ENCODE measurements at places on chromosomes 5 and 9. TPM values are rescaled to one million over a fixed set of nuclear protein-coding genes. Genes with fewer than 3 reads are reported as not detected.
A peak's percentile ranks its signal among the peaks of the same experiment; 100 is the strongest.

The FLT4 gene
- 9.7 TPM for polyA plus RNA-seq

The ITGA2 gene
- polyA plus RNA-seq: 12.7 TPM

The ZDHHC11B gene
- polyA plus RNA-seq: 5.4 TPM

The CA9 gene
- not detected for polyA plus RNA-seq

The SLC25A2 gene
- polyA plus RNA-seq: not detected

The SPATA31A3 gene
- not detected for polyA plus RNA-seq

The PRDM9 gene
- polyA plus RNA-seq: not detected

The TAS2R1 gene
- polyA plus RNA-seq: not detected

DNA sequence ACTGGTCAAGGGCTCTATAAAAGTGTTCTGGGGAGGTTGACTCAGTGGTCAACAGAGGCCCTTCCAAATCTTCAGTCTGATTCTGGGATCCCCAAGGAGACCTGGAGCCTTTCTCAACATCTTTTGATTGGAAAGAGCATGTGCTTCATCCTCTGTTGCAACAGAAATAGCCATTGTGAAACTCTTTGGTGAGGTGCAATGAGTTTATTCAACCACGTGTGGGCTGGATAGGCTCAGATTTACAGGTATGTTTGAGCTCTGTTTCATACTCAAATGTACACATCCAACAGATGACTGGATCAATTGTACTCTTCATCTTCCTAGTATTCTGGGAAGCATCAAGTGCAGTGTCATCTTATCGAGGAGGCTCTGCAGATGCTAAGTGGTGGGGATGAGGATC, 60.5 kb downstream of the CTSL start:
- DNase-seq: no peak

GRCh38 chr9:38629511-38629910, 9.1 kb upstream of the ANKRD18A start:
- no peak for DNase-seq

GRCh38 chr9:93194221-93194625, 10.3 kb downstream of the WNK2 start:
- DNase-seq: no peak

DNA sequence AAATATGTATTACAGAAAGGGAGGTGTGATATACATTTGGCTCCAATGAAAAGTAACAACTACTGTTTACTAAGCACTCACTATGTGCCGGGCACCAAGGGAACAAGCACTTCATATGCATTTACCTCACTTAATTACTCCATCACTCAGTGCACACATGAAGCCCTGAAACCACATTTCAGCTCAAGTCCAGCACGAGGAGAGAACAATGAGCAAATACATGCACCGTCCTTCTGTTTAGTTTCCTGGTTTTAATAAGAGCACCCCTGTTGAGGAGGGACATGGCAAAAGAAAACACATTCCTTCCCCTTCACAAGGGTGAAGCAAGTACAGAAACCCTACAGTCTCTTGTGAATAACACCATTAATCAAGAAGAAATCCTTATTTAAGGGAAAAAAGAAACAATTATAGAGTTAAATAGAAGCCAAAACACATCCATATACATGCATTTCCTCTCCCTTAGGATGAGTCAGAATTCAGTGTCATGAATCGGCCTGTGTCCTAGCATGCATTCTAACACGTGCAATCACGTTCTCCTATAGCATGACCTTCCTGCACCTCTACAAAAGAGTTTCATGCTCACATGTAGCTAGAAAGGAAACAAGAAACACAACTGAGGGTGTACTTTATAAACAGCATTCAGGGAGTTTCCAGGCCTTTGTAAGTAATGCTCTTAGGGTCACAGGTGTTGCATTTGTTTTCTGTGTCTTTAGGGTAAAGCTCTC, 411.6 kb downstream of the BNC2 start:
- DNase-seq: peak; percentile 67

DNA sequence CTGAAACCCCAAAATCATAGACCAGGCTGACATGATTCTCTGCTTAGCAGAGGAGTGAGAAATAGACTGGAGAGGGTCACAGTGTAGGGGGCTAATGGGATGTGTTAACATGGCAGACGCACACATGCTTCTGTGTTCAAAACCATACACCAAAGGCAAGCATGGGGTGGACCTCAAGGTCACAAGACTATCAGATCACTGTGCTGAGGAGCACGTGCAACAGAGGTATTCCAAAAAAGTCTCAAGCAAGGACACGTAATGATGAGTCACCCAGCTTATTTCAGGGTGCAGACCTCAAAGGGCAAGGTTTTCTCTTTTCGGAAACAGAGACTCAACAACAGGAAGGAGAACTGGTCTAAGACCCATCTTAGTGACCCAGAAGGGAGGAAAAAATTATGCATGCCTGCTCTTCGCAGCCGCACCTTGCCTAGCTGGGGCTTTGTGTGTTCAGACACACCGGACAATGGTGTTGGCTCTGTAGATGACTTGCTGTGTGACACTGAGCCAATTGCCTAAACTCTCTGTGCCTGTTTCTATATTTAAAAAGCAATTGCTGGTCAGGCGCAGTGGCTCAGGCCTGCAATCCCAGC, 20.3 kb downstream of the WHRN start:
- DNase-seq: no peak

- no peak for DNase-seq
Measured at GRCh38 chr9:93633492-93634221, 57.3 kb downstream of the PHF2 start.

GRCh38 chr5:167512111-167512510, 779.3 kb upstream of the WWC1 start:
- no peak for DNase-seq

DNA sequence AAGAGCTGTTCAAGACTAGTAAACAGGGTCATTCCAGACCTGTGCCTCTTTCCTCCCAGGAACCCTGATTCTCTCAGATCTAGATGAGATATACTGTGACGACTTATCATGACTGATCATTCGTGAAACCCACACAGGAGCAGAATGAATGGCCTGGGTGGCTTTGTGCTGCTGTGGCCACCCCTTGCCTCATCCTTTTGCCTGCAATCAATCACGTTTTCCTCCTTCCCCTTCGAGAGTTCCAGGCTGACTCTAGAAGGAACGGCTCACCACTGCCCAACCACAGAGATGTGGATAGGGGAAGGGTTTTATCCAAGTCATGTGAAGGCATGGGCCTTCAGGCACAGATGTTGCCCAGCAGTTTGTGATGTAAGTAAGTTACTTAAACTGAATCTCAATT, 5.8 kb downstream of the ANXA6 start:
- DNase-seq: peak; percentile 27

DNA sequence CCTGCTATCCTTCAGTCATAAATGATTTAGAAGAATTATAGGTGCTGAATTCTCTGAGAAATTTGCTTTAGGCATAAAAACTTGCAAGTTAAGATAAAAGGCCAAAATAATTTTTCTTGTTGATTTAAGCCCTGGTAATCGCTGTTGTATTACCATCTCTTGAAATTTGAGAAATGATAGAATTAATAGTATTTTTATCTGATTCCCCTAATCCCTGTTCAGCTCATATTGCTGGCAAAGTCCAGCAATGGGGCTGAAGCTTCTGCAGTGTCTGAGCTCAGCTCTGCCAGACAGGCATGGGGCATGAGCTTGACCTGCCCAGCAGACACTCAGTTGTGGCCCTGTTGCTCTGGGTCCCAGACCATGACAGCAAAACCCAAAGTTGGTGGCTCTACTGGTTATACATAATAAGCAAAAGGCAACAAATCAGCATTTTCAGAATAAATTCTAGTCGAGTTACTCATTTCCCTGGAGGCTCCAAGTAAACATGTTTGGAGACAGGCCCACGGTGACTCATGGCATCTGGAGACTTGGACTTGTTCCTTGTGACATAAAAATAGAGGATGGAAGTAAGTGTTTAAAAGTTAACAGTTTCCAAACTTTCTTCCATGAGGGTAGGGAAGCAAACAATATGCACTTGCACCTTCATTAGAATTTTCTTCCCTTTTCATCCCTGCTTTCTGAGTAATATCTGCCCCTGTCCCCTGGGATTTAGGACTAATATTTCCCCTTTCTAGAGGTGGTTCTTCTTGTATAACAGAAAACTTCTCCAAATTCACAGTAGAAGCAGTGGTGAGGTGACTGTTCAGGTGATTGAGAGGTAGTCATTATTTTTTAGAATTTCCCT, 60.2 kb upstream of the SLC2A8 start:
- DNase-seq: peak; percentile 94

DNA sequence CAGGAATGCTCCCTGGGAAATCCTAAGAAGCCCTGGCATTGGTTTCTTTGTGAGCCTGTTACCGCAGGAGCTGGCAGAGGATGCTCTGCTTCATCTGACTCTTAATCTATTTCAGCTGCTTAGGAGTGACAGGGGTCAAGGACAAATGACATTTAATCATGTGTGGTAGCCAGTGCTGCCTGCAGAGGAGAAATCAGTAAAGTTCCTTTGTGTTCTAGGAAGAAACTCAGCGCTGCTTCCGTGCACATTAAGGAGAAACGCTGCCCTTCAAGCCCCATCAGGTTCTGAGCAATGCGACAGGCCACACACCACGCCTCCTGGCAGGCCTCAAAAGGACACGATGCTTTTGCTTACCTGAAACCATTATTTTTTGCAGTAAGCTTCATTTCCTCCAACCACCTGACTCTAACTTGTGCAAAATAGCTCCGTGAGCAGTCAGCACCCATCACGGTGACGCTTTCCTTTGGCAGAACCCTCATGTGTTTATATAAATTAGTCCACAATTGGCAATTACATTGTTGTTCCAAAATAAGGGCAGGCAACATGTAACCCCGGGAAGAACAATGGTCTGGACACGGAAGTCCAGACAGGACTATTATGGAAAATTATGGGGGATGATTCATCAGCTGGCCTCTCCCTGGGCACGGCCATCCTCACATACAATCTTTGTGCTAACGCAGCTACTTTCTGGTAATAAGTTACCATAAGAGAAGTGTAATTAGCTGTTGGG, 387.9 kb upstream of the DAP start:
- DNase-seq: no peak

DNA sequence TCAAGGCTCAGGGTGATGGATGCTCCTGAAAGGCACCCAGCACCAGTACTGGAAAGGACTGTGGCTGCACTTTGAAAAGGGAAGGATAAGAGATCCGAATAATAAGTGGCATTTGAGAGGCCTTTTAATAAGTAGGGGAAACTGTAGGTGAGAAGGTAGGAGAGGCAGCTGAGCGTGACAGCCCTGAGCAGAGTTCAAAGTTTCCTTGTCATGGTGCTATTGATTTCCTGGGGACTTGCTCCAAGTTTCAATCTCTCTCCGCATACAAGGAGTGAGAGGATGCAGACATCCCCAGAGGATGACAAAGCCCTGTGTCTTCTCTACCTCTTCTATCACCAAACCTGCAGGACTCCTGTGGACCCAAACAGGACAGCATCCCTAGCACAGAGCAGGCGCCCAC, 354.5 kb downstream of the SPOCK1 start:
- DNase-seq: no peak
